ENCODE measurements at places on chromosomes 13 and 19.

GRCh38 chr13:102830646-102831045, 15.2 kb upstream of the ERCC5 start:
- no peak for DNase-seq

GRCh38 chr19:30559446-30559845, 187.3 kb downstream of the ZNF536 start:
- DNase-seq = no peak

DNA sequence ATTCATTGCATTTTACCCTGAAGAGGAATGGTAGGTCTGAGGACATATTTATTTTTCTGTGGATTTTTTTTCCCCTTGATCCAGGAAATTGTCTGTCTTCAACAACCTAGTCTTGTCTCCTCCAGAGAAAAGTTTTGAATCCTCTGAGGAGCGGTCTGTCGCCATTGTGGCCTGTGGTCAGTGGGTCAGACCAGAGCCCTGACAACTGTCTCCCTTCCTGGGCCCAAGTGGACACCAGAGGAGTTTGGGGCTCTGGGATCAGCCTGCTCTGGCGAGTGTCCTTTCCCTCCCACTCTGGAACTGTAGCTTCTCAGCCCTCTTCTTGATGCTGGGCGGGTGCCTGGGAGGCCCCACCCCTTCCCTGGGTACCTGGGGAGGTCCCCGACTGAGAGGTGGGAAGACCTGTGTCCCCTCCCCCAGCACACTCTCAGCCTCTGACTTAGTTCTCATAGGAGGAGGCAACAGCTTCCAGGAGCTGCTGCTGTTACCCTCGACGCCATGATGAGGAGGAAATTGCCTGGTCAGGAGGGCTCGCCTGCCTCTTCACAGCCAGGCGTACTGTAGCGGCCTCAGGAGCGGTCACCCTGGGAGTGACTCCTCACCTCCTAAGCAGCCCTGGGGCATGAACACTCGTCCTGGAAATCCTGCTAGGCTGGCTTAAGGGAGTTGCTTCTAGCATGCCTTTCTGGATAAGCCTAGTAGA, 110.3 kb downstream of the GGACT start:
- no peak for DNase-seq

DNA sequence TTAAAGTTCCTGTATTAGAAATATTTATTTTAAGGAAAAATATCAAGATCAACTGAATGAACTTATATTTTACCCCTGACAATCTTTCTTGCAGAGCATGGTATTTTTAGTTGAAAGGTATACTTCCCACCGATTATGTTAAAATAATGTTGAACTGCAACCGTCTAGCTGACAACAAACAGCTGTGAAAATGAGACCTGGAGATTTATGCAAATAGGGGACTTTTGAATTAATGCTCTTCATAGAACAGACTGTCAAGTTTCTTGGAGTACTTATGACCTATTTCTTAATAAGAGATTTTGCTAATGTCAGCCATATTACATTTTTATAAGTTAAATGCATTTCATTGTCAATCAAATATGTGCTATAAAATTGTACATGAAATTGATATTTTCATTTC, 210.9 kb downstream of the NALCN start:
- DNase-seq = no peak

DNA sequence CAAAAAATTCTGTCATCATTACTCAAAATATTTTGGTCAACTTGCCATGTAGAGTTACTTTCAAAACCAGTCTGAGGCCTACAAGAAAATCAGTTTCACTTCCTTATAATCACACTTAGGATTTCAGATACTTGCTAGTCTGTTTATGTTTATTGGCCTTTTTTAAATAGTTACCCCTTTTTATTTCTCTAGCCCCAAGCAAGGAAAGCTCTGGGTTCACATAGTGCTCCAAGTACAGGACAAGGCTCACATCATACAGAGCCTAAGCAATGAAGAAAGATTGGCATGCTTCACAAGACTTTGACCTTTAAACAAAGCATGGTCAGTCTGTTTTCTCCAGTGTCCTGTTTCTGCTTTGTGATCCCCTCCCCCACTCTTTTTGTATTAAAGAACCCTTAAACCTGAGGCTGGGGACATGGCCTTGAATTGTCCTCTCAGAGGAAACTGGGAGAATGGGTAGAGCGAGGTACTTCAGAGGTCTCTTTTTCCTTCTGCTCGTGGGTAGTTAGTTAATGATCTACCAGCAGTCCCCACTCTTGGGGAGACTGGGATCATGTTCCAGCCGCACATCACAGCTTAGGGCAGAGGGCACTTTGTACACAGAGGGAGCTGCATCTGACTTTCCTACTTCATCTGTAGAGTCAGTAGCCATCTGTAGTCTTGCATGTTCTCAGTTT, 30.7 kb downstream of the CEACAM1 start:
- no peak for DNase-seq

DNA sequence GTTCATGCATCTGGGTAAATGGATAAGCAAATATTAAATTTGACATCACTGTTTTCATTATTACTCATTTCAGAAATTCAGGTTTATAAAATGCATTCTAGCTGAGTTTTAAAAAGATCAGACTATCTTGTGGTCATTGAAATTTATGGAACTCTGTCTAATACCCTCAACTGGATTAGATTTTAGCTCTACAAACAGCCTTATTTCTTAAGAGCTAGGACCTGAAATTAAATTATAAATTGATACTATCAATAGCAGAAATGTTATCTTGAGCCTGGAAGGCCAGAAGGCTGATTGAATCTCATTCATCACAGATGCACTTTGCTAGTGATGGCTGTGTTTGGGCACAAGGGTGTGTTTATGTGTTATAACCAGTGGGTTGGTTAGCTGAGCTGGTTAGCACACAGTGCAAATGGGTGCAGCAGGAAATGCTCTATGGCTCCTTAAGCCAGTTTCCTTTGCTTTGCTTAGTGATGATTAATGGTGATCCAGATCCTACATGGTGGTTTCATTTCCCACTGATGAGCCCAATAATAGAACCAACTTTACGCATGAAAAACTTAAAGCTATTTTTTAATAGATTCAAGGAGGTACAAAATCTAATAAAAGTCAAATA, 310.8 kb upstream of the KLF12 start:
- no peak for DNase-seq

DNA sequence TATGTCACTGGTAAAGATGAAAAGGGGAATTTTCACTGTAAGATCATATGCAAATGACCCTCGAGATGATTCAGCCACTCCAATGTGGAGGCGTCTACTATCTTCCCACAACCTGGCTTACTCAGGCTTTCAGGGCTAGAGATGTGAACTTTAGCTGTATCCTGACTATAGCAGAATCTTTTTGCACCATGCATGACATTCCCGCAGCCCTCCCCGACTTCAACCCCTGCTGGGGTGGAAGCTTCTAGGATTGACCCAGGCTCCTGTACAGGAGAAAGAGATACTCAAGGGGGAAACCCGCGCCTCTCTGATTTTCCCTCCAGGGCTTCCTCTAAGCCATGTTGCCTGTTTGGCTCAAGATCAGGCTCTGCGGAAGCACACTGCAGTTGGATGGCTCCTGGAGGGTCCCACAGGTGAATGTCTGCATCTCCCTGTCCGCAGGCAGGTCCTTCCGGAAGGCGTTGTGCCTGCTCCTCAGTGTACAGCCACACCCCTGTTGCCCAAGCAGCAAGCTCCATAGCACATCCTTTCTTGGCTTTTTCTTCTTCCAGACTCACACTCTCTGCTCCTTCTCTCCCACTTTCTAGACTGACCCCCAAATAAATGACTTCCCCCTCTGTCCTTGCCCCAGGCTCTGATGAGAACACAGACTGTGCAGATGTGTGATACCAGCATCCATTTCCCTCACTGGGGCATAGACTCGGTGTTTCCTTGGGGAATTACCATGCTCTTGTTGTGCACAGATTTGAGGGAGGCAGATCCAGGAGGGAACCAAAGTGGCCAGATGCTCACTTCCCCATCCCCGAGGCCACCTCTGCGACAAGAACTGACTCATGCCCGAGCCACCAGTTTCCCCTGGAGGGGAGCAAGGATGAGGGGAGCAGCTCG, 29.1 kb upstream of the POP4 start:
- no peak for DNase-seq

GRCh38 chr13:46896341-46897137, at the start of gene HTR2A:
HTR2A (minus strand) TSS chr13:46897053; CDS start chr13:46895906, 1,147 bp downstream.
- DNase-seq = no peak

DNA sequence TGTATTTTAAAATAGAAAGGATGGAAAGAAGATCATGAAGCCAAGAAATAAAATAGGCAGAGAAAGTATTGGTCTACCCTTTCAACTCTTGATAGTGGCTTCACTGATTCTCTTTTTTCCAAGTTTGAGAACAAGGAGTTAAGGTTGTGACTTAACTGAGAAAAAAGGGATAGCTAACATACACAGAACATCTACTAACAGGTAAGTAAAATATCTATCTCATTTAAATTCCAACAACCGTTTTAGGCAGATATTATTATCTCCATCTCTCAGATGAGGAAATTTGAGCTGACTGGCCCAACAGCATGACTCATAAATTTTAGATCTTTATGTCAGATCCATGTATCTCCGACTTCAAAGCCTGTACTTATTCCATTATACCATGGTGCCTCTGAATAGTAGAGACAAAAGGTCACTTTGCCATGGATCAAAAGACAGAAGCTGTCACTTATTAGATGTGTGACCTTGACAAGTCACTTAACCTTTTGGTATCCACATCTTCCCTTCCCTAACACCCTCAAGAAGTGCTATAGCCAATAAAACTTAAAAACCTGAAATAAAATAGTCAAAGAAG, 152.1 kb downstream of the DACH1 start:
- DNase-seq = no peak

GRCh38 chr13:73465617-73465971, 406.8 kb downstream of the KLF5 start:
- DNase-seq = no peak

GRCh38 chr19:30345686-30346085, 26.5 kb upstream of the ZNF536 start:
- DNase-seq = no peak

DNA sequence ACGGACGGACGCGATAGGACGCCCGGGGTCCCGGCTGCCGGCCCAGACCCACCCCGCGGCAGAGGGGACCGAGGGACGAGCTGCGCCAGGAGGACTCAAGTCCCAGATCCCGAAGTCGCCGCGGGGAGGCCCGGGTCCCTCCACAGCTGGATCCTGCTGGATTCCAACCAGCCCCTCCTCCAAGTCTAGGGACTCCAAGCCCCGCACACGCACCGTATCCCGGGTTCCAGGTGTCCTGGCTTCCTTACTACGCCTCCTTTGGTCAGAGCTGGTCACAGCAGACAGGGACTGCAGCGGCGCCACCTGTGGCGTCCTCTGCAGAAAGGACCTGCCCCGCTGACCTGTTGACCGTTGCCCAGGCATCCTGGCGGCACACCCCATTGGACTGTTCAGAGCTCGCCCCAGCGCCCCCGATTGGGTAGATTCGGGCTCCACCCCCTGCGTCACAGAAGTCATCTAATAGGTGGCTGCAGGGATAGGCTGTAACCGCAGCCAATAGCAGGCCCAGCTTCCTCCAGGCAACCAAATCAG, 29.0 kb upstream of the ZNF709 start:
- no peak for DNase-seq

GRCh38 chr13:65593298-65593874, 1636.8 kb downstream of the PCDH9 start:
- no peak for DNase-seq

DNA sequence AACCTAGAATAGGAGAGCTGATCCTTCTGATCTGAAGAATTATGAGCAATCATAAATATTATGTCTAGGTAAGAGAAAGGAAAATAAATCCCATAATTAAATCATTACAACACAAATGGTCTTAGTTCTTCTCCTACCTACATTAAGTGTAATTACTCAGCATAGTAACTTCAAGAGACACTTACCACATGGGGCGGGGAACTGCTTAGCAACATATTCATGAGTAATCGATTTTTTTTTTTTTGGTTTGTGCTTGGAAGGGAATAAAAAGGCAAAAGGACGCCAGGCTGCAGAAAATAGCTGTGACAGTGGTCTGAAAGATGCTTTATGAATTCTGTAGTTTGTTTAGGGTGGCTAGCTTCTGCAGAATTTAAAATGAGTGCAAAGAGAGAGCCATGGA, 103.3 kb upstream of the HTR2A start:
- DNase-seq = no peak

GRCh38 chr13:91050970-91051369, 296.5 kb upstream of the MIR17HG start:
- DNase-seq = no peak

DNA sequence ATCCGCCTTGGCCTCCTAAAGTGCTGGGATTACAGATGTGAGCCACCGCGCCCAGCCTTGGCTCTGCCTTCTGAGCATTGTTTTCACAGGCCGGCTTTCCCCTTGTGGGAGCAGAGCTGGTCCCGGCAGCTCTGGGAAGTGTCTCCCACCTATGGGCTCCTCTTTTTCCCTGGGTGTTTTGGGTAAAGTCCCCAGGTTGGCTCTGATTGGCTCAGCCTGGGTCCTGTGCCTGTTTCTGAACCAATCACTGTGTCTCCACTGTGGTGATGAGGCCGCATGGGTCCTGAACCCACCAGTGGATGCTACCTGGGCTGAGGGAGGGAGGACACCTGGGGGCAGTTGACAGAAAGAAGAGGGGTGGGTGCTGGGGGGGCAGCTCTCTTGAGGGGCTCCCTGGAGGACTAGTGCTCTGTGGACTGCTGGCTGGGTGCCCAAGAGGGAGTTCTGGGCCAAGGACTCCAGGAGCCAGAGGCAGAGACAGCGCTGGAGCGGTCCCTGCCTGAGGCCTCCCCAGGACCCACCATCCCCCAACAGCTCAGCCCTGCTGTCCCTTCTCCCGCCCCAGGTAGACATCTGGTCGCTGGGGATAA, 19.6 kb upstream of the NCCRP1 start:
- DNase-seq = no peak

DNA sequence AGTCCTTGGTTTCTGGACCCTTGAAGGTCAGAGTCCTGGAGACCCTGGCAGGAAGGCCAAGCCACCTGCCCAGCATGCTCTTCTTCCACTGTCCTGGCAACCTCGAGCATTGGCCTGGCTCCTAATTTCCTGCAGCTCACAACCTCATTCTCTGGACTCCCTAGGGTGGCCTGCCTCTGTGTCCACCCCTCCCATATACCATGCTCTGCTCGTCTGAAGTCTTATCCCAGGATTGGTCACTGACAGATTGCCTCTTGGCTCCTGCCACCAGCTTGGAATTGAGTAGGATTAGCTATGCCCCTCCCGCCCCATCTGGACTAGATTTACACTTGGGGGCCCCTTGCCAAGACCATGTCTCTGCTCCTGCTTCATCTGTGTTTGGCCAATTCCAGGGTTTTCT, 17.1 kb upstream of the WASF3 start:
- no peak for DNase-seq

- no peak for DNase-seq
Observed at GRCh38 chr19:41327576-41328156, 17.7 kb downstream of the CCDC97 start.

DNA sequence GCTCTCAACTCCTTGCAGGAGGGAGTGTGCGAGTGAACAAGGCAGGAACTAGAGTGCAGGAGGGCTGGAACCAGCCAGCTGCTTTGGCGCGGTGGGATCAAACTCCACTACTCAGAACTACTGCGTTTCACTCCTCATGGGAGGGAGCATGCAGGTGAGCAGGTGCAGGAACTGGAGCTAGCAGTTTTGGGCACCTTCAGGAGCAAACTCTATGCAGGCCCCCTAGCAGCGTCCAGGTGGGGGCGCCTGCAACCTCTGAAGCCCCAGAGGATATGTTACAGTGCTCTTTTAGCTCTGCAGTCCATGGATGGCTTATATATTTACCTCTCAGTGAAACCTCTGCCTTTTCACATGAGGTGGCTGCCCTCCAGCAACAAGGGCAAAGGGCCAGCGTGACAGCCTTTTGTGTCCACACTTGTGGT, 1303.4 kb downstream of the PCDH9 start:
- DNase-seq = no peak
